ENCODE measurements at places on chromosomes 12 and 14. TPM values are rescaled to one million over a fixed set of nuclear protein-coding genes. Genes with fewer than 3 reads are reported as not detected.

GRCh38 chr12:48030173-48030650 is 25.9 kb upstream of the COL2A1 start:
- peaks cover 52% of the 10 kb centered on the region for H3K27me3 ChIP-seq
- no peak overlapping the region for H3K4me3 ChIP-seq
- no peak overlapping the region for H3K27ac ChIP-seq
- H3K4me1 ChIP-seq: no peaks in the 10 kb centered on the region
- DNase-seq: no peak

DNA sequence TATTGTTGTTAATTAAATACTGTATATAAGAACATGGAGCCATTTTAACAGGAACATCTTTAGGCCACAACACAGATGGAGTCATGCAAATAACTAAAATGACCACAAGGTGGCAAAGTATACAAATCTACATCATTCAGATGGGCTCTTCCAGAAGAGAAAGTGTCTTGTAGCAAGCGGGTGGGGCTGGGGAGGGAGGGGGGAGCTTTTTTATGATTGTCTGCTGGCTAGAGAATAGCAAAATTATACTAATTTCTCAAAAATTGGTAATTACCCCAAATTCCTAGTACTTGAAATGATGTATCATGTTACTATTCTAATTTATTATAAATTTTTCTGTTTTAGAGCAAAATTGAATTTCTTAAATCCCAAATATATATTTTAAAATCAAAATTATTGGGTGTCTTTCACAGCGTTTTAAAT is 378.7 kb downstream of the PRKD1 start:
- no peaks in the 10 kb centered on the region for H3K36me3 ChIP-seq
- DNase-seq: peak; percentile 8
- no peaks in the 10 kb centered on the region for H3K27me3 ChIP-seq
- H3K4me1 ChIP-seq: no peaks in the 10 kb centered on the region
- no peak overlapping the region for H3K27ac ChIP-seq

- H3K27me3 ChIP-seq: no peaks in the 10 kb centered on the region
- H3K4me3 ChIP-seq: peak overlapping the region; percentile 97
- peak overlapping the region; percentile 81 for H3K27ac ChIP-seq
- H3K36me3 ChIP-seq: peaks cover 39% of the 10 kb centered on the region
These were observed 814 bp downstream of the ANKRD13A start for GRCh38 chr12:109999983-110000505.

- H3K4me1 ChIP-seq: peaks cover 73% of the 10 kb centered on the region
- H3K4me3 ChIP-seq: no peak overlapping the region
- no peaks in the 10 kb centered on the region for H3K27me3 ChIP-seq
- DNase-seq: no peak
- H3K36me3 ChIP-seq: peaks cover 19% of the 10 kb centered on the region
These were observed 192.8 kb upstream of the AMIGO2 start for GRCh38 chr12:47272412-47273190.

DNA sequence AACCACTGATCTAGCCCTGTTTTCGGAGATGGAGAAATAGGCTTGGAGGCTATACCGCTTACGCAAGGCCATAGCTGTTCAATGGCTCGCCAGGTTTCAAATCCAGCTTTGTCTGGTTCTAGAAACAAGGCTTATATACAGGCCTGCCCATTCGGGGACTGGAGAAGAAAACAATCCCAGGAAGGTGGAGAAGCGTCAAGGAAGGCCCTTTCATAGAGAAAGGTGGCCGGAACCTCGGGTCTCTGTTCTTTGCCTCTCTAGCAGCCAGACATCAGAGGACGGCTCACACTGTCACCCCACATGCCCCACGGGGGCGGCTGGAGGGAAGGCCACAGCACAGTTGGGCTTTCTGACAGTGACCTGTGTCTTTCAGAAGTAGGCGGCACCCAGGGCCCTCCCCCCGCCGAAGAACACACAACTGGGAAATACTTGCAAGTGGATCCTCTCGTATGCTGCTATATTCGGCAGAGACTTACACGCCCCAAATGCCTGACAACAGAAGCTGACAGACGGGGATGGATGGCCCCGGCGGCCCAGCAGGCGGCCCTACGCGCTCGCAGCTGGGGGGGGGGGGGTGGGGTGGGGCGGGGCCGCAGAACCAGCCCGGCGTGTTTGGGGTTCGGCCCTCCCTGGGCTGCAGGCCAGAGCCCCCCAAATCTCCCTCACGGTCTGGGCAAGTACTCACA is 4.5 kb upstream of the SETD1B start:
- peaks cover 82% of the 10 kb centered on the region for H3K36me3 ChIP-seq
- H3K4me1 ChIP-seq: peaks cover 70% of the 10 kb centered on the region
- peak overlapping the region; percentile 86 for H3K27ac ChIP-seq

GRCh38 chr14:92570674-92571262 is 57.2 kb downstream of the RIN3 start:
- no peaks in the 10 kb centered on the region for H3K27me3 ChIP-seq
- no peak overlapping the region for H3K27ac ChIP-seq
- no peaks in the 10 kb centered on the region for H3K36me3 ChIP-seq

DNA sequence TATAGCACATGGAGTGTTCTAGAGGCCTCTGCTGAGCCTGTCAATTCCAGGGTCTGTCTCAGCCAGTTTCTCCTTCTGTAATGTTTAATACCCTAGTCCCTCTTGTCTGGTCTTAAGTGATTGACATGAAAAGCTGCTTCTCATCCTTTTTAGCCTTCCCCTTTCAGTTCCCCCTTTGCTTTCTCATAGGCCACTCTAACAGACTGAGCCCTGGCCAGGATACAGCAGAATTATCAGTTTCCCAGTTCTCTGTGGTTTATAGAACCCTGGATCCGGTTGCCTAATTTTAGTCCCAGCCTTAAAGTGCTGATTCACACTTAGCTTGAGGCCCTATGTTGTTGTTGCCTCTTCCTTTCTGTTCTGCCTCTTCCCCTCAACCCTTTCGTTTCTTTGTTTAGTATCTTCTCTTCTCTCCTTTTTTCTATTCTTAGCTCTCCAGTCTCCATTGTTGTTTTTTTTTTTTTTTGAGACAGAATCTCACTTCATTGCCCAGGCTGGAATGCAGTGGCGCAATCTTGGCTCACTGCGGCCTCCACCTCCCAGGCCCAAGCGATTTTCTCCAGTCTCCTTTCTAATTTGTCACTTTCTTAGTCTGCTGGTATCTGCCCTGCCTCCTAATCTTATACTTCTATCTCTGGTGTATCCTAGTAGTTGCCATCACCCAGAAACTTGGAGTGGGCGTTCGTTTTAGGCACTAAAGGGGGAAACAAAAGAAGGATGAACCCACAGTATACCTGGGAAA is 2.9 kb upstream of the BIN2 start:
- DNase-seq: no peak
- peaks cover 10% of the 10 kb centered on the region for H3K4me1 ChIP-seq
- no peak overlapping the region for H3K27ac ChIP-seq
- H3K36me3 ChIP-seq: no peaks in the 10 kb centered on the region
- H3K4me3 ChIP-seq: no peak overlapping the region

DNA sequence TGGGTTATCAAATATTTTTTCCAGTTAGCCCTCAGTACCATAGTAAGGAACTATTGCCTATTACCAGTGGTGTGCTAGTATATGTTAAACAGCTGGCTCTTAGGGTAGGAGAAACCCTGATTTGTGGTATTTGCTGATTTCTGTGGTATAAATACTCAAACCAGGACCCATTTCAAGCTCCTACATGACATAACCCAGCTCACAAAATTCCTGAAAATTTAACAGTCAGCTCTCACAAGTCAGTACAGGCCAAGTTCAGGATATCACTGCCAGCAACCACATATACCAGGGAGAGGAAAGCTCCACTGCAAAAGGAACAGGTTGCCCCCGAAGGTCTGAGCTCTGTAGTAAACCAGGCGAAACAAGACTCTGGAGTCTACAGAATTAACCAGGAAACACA is 315.3 kb downstream of the NOVA1 start:
- H3K36me3 ChIP-seq: no peaks in the 10 kb centered on the region
- H3K4me3 ChIP-seq: no peak overlapping the region
- no peaks in the 10 kb centered on the region for H3K27me3 ChIP-seq

- peaks cover 7% of the 10 kb centered on the region for H3K4me1 ChIP-seq
- no peaks in the 10 kb centered on the region for H3K27me3 ChIP-seq
- peak within 1 kb of the TSS; percentile 79 for H3K4me3 ChIP-seq
These were observed at the start of gene CPM for GRCh38 chr12:68932961-68933893. TSS of gene CPM (minus strand) at chr12:68933171. CDS start at chr12:68932837, 334 bp downstream.

DNA sequence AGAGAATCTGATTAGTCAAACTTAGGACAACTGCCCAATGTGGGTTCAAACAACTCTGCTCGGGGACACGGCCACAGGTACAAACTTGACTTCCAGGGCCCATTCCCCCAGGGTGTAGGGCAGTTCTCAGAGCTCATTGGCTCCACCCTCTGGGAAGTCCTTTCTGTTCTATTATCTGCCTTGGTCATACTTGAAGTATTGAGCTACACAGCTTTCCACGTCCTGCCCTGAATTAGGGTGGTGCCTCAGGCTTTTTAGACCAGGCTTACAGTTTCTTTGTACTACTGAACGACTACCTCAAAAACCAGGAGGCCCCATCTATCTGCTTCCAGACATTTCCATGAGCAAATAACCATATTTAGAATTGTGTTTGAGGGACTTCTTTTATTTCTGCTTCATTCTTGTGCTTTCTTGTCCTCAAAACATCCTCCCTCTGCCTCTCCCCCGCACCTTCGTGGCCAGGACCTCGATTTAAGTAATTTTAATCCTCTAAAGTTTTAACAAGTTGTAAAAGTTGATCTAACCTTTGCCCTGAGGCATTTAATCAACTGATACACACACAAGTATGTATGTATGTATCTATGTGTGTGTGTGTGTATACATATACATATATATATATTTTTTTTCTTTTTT is 281.7 kb upstream of the AMIGO2 start:
- H3K4me1 ChIP-seq: no peaks in the 10 kb centered on the region
- H3K27ac ChIP-seq: no peak overlapping the region
- H3K36me3 ChIP-seq: no peaks in the 10 kb centered on the region
- no peaks in the 10 kb centered on the region for H3K27me3 ChIP-seq

The SIX1 gene
- total RNA-seq: 6.7 TPM

The C12orf54 gene
- not detected for total RNA-seq

The CBX5 gene
- total RNA-seq: 173 TPM
